ENCODE measurements at places on chromosomes 11 and 22.

DNA sequence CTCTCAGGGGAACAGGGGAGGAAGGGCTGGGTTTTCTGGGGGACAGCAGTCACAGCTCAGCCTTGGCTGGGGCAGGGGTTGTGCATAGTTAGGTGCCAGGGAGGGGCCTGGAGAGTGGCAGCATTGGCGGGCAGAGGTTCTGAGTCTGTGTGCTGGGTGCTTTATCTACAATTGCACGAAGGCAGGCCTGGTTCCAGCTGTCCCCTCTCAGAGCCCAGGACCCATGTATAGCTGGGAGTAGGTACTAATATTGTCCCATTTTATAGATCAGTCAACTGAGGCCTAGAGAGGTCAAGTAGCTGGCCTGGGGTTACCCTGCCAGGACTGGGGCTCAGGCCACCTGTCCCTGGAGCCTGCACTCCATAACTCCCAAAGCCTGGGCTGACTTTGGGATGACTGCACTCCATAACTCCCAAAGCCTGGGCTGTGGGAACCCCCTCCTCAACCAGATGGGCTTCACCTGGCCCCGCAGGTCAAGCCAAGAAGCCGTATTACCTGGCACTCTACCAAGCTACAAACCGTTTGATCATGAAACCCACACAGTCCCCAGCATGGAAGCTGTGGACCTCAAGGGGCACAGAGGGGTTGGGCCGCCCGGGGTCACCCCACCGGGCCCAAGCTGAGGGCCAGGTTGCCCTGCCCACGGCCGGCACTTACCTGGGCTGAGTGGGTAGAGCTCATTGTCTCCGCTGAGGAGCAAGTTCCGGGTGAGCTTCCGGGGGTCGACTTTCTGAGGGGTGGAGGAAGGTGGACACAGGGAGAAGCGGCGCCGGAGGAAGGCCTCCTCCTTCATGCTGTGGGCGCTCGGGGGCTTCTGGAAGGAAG, 36.5 kb downstream of the OSBPL5 start:
- DNase-seq = no peak

- no peak for DNase-seq
These were observed 1.5 kb downstream of the MS4A8 start for GRCh38 chr11:60700689-60701468.

DNA sequence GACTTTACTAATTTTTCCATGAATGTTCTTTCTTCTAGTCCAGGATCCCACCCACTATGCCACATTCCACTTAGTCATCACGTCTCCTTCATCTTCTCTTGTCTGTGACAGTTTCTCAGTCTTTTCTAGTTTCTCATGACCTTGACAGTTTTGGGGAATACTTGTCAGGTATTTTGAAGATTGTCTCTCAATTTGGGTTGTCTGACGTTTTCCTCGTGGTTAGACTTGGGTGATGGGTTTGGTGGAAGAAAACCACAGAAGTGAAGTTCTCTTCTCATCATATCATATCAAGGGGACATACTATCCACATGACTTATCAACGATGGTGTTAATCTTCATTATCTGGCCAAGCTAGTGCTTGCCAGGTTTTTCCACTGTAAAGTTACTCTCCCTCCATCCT, 102.4 kb downstream of the LRRC32 start:
- no peak for DNase-seq

- DNase-seq = peak; percentile 49
These were observed 15.5 kb upstream of the NNMT start for GRCh38 chr11:114280696-114281095.

DNA sequence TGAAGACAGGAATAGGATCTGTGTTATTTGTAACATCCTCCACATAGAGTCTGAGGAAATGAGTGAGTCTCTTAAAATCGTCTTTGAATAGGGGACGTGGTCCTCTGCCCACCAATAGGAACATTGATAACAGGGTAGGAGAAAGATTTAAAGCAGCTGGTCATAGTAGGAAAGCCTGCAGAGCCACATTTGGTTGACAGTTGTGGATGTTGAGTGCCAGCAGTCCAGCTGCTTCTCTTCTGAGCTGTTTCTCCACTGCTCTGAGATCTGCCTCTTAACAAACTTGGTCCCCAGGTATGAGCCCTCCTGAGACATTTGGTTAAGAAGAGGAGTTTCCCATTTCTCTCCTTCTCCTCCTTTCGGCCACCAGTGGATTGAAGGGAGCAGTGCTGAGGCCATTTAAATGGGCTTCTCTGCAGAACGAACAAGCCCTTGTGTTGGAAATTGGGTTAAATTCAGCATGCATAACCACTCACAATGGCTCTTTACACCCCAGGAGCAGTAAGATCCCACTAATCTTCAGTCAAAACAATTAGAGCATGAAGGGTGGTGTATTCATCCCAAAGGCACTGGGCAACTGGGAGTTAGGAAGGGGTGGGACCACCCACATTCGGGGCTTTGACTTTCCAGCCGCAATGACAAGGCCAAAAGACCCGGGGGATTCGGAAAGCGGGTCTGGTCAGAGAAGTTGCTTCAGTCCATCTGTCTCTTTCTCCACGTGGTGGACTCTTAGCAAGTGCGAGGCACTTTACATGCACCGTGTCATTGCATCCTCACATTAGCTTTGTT, 32.3 kb downstream of the MIAT start:
- no peak for DNase-seq

DNA sequence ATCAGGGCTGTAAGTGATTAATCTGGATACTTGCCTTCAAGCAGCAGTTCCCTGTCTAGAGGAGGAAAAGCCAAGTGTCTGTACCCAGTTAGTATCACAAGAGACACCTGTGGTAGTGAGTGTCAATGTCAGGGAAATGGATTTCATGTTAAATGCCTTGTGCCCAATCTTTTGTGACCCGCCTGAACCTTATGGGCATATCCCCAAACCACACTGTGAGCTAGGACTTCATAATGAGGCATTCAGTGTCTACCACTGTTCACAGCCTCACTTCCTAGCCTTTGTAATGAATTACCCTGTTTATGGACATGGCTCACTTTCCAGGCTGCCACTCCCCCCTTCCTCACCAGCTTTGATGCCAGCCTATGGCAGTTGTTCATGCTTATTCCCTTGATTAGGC, 125.1 kb downstream of the TRIM44 start:
- peak; percentile 63 for DNase-seq

DNA sequence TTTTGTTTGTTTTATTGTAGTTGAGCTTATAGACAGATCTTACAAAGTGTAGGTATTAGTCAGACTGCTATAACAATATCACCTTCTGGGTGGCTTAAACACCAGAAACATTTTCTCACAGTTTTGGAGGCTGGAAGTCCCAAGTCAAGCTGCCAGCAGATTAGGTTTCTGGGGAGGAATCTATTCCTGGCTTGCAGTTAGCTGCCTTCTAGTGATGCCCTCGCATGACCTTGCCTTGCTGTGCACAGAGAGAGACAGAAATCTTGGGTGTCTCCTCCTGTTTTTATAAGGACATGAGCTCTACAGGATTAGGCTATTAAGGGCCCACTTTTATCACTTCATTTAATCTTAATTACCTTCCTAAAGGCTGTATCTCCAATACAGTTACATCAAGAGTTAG, 1635.2 kb downstream of the FAM181B start:
- no peak for DNase-seq

GRCh38 chr11:14232652-14233051, 126.3 kb downstream of the RRAS2 start:
- no peak for DNase-seq

DNA sequence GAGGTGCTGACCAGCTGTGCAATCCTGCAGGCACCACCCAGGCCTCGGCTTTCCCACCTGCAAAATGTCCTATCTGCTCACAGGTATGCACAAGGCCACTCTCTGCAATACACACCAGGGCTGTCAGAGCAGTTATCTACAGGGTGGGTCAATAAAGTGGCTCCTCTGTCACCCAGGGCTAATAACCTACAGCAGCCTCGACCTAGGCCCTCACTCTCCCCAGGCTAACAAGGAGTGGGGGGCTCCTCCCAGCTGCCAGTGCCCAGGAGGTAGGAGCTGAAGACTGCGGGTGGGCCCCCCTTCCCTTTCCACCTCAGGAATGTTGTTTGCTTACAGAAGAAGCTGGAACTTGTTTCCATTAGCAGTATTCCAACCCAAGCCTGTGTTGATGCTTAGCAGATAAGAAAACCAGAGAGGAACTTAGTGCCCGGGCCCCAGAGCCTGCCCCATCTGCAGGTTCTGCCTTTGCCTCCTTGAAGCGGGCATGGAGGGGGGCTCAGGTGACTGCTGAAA, 26.8 kb downstream of the MYH9 start:
- no peak for DNase-seq

DNA sequence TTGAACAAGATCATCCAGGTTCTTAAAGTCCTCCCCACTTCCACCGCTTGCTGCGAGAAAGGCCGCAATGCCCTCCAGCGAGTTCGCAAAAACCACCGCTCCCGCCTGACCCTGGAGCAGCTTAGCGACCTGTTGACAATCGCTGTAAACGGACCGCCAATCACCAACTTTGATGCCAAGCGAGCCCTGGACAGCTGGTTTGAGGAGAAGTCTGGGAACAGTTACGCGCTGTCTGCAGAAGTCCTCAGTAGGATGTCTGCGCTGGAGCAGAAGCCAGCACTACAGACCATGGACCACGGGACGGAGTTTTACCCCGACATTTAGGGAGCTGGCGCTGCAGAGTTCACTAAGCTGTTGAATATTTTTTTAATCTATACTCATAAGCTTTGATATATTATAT, 58.3 kb downstream of the SYT13 start:
- no peak for DNase-seq

GRCh38 chr11:63564784-63565350, 1.7 kb upstream of the PLAAT2 start:
- no peak for DNase-seq

GRCh38 chr22:46929046-46929709, 166.7 kb downstream of the TBC1D22A start:
- no peak for DNase-seq

DNA sequence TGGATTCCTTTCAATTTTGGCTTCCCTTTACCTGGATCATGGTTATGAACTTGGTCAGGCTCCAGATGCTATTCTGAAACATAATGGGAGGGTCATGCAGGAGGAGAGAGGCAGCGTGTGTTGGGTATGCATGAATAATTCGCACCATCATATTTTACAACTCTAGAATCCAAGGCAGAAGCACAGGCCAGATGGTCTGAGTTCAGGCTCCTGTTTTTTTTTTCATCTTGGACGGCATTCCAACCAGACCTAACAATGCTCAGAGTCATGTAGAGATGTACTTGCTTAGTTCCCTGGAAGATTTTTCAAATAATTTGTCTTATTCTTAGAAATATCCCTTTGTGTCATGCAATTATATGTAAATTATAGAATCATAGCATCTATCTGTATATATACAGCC, 393.5 kb downstream of the JRKL start:
- peak; percentile 6 for DNase-seq

GRCh38 chr11:132855516-132855915, 676.8 kb downstream of the OPCML start:
- DNase-seq = no peak

DNA sequence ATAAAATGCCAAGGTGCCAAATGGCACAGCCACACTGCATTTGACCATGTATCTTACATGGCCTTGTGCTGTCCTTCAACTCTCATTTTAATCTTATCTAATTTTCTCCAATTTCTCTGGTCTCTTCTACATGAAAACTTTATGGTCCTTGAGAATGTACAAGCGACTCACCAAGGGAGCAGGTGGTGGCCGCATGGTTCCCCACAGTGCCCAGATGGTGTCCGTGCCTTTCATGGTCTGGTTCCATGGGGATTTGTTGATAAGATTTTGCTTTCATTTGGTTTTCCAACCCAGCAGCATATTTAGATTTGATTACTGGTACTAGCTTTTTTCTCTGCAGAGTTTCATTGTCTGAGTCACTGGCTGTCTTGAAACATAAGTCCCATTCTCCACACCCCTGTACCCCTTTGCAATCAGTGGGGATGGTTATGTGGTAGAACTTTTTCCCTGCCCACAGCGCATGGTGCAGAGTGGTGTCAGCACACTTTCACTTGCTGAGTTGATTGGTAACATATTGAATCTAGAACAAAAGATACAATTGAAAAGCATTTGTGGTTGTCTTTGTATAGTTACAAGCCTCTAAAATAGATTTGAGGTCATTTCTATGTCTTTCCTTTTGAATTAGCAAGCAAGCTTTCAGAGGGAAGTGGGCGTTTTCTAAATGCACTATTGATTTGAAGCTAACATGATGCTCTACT, 24.1 kb downstream of the ZNRF3 start:
- DNase-seq = no peak

GRCh38 chr11:46484101-46484500, 92.5 kb upstream of the CHRM4 start:
- DNase-seq = no peak

GRCh38 chr11:62726156-62726914, 922 bp downstream of the HNRNPUL2 start:
- peak; percentile 14 for DNase-seq

- DNase-seq = no peak
These were observed 52.1 kb downstream of the GDPD4 start for GRCh38 chr11:77249427-77249826.

- DNase-seq = peak; percentile 66
These were observed 4.3 kb downstream of the IGSF22 start for GRCh38 chr11:18721561-18722292.

DNA sequence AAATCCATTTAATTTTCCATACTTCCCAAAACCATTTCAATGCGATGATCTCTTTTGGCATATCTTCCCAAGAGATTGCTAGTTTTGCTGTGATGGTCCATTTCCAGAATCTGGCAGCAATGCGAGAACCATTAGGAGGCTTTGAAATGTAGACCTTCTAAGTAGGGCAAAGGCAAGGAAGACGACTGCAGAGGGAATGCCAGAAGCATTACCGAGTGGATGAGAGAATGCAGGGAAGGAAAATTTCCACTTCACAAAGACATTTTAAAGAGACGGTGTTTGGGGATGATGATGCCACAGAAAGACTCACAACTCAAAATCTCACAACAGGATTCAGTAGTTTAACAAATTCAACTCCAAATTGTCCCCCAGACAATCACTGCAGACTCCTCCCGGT, 471 bp upstream of the CEP126 start:
- DNase-seq = peak; percentile 14

DNA sequence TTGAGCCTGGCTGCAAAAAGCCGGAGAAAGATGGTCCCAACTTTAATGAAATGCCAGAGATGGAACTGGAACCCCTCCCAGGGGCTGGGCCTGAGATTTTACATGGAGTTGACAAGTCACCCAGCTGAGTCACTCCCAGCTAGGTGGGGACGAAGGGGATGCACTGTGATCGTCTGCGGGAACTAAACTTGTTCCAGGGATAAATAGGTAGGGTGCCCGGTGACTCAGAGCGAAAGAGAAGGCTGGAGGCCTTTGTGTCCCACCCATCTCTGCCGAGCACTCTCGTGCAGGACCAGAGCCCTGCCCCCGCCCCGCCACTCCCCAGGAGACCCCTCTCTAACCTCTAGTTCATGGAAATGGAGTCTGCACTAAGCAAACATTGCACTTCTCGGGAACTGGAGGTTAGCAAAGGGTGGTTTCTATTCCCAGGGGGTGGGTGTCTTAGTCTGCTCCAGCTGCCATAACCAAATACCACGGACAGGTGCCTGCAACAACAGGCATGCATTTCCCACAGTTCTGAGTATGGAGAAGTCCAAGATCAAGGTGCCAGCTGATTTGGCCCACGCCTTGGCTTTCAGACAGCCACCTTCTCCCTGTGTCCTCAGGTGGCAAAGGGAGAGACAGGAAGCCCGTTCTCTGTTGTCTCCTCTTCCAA, 60.7 kb upstream of the FADD start:
- DNase-seq = no peak

All from Ammon's horn (tissue), 1 donor.